ENCODE measurements at places on chromosomes 16 and 17.

DNA sequence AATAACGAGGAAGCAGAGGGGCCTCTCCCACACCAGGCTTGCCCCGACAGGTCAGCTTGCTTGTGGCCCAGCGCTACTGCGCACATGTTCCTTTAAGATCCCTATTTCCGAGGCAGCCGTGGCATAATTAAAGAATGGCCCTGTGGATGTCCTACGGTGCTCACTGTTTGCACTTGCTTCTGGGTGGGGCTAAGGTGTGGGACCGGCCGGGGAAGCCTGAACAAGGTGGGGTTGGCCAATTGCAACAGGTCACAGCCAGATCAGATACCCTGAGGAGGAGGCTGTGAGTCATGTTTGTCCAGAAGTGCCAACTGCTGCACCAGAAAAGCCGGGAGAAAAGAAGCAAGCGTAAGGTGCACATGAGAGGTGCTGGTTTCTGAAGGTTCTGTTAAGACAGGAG, 158.5 kb upstream of the CACNG5 start:
- no peak for DNase-seq

DNA sequence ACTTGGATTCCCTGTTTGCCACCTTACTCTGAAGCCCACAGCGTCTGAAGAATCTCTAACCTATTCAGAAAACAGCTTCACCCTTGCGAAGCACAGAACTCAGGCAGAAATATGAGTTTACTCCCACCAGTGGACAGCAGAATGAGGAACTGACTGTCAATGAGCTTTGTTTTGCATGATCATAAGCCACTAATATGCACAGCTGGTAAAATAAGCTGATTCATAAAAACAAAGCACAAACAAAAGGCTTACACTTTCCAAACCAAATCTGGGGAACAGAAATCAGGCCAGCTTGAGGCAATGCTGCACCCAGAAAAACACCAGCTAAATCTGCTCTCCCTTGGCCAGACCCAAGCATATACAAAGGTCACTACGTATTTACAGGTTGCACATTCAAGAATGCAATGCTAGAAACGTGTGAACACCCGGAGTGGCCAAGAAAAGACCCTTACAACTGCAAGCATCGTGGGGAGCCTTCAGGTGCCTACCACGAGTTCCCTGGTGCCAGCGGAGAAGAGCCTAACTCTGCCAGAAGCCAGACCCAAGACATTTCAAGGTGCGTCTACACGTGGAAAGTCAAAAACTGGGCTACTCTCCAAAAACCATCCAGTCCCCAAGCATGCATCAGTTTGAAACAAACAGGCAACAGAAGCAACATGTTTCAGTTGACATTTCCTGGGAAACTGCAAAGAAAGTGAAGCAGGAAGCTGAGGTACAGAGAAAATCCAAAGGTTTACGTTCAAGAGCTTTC, 207.1 kb downstream of the ZFHX3 start:
- no peak for DNase-seq

- DNase-seq, result no peak
These were observed 211.9 kb downstream of the STX8 start for GRCh38 chr17:9363440-9364350.

GRCh38 chr16:88539652-88540345, 30.4 kb upstream of the ZC3H18 start:
- DNase-seq, result no peak

DNA sequence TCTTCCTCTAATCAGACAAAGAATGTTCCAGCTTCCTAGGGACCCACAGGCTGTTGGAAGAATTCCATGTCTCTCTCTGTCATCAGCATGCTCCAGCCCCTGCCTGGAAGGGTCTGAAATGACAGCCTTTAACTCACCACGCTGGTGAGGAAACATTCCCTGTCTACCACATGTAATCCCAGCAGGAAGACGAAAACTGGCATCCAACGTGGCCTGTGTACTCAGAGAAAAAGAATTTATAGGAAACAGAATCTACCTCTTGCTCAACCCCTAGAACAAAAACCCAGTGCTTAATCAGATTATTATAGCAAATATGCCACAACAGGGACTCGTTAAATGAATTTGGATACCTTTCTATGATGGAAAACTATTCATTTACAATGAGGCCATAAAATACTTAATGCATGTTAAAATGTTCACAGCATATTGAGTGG, 147.3 kb upstream of the FOXF1 start:
- DNase-seq, result no peak

DNA sequence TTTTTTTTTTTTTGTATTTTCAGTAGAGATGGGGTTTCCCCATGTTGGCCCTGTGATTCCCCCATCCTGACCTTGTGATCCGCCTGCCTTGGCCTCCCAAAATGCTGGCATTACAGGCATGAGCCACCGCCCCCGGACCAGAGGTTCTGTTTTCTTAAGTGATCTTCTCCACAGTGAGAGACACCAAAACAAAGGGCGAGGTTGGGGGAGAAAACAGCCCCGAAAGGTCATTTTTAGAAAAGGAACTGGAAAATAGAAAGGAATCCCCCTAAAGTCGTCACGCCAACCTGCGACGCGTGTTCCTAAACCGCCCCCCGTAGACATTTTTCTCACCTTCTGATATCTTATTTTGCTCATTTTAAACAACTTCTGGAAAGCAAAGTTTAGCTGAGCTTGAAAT, 6.1 kb upstream of the AXIN2 start:
- DNase-seq, result no peak

GRCh38 chr16:89881368-89881730, 8.0 kb downstream of the TCF25 start:
- DNase-seq, result no peak

GRCh38 chr17:7502987-7503386, 18.8 kb downstream of the POLR2A start:
- no peak for DNase-seq
